ENCODE measurements at places on chromosomes 3 and 15.

GRCh38 chr3:98240131-98240530 lies 23.9 kb upstream of the OR5H6 start:
- no peak for DNase-seq

DNA sequence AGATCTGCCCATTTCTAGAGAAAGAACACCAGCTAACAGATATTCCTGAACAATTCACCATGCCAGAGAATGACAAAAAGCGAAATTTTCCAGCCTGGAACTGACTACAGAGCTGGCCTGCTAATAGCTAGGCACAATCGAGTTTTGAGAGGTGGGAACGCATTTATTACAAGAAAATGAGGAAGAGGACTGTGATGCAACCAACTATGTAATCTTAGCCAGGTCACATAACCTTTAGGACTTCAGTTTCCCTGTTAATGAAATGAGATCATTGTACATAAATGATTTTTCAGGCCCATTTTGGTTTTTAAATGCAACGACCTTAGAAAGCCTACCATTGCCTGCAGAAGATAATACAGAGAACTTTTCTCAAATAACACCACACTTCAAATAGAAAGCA lies 72.1 kb upstream of the SETMAR start:
- DNase-seq, result no peak

DNA sequence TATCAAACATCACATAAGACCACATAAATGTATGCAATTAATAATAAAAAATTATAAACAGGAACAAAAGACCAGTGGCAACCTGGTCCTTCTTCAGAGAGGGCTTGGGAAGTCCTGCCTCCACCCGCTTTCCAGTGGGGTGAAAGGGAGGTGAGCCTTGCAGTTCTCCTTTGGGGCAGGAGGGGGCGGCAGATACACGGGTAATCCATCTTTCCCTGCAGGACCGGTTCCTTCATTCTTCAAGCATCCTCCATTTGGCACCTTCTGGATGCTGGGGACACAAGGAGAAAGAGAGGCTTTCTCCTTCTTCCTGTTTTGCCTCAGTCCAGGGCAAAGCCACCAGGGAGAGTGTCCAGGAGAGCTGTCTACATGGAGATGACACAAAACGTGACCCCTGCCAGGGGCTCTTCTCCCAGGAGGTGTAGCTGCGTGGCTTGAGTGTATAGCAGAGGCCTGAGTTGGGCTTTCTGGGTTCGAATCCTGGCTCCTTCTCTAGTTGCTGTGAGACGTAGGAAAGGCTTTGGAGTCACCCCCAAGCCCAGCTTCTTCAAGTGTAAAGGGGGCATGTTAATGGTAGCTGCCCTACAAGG lies 23.2 kb downstream of the RPLP1 start:
- DNase-seq, result peak; percentile 67

DNA sequence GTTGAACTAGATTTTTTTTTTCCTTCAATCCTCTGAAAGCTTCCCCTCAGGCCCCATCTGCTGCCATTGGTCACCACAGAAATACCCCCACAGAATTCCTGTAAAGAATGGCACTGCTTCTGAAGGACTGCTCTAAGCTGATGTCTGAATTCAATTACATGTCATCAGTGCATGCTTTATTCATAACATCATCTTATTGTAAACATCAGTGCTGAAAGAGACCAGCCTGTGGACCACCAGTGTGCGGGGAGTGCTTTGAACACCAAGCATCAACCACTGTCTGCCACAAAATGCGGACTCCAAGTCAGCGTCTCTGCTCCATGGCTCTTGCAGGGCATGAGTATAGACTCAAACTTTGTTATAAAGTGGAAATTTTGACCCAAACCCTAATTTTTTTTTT lies 11.6 kb downstream of the PHLDB2 start:
- no peak for DNase-seq

GRCh38 chr15:25095179-25095578 lies 140.4 kb downstream of the SNRPN start:
- DNase-seq, result no peak

Data from CD4-positive, alpha-beta T cell treated with Interleukin-15 for 1 hour (primary cell).